ENCODE measurements at places on chromosomes 2 and 18. TPM values are rescaled to one million over a fixed set of nuclear protein-coding genes. Genes with fewer than 3 reads are reported as not detected.

The ABCB11 gene
- total RNA-seq: 0.13 TPM

The RNF152 gene
- total RNA-seq: 36.8 TPM

The TGFA gene
- total RNA-seq: 2.8 TPM

The D2HGDH gene
- 19.2 TPM for total RNA-seq

The HOXD12 gene
- total RNA-seq: not detected

The MEIS1 gene
- total RNA-seq: 23.6 TPM

The ANKZF1 gene
- total RNA-seq: 41.4 TPM

The SNORC gene
- total RNA-seq: 1.6 TPM

The RPRM gene
- total RNA-seq: not detected

The CGREF1 gene
- total RNA-seq: 40.8 TPM

The POTEJ gene
- not detected for total RNA-seq

The CIB4 gene
- total RNA-seq: not detected

The DES gene
- total RNA-seq: 3.0 TPM

The STPG4 gene
- 0.20 TPM for total RNA-seq

The NTSR2 gene
- total RNA-seq: not detected

The ZSWIM2 gene
- total RNA-seq: 0.10 TPM

Data from smooth muscle cell of the pulmonary artery (primary cell).